ENCODE measurements at places on chromosomes 5 and 9. TPM values are rescaled to one million over a fixed set of nuclear protein-coding genes. Genes with fewer than 3 reads are reported as not detected.

The MAPK9 gene
- total RNA-seq = 76.6 TPM

The GABRG2 gene
- total RNA-seq = 35.7 TPM

The PCDHGC5 gene
- 16.4 TPM for total RNA-seq

The TAF11L10 gene
- not detected for total RNA-seq

The KLHL9 gene
- 54.4 TPM for total RNA-seq

The SLC6A7 gene
- 5.9 TPM for total RNA-seq

The IL31RA gene
- not detected for total RNA-seq

The PCDHA1 gene
- total RNA-seq = 7.5 TPM
